Thymus (tissue), 14 donors: ENCODE measurements at places on chromosomes 5 and 9.

DNA sequence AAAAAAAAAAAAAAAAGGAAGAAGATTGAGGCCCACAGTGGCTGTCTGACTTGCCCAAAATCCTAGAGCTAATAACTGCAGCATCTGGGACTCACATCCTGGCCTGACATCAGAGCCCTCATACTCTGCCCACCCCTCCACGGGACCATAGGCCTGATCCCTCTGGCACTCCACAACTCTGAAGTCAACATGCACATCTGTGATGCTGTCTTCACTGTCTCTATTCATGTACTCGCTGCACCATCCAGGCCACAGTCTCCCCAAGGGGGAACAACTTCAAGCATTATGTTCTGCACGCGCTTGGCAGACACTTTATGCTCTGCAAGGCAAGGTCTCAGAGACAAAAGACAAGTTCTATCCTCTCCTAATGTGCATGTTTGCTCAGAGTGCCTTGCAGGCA is 158.2 kb downstream of the SPOCK1 start:
- no peak overlapping the region for H3K27ac ChIP-seq
- no peaks in the 10 kb centered on the region for H3K36me3 ChIP-seq
- no peaks in the 10 kb centered on the region for H3K4me1 ChIP-seq
- H3K27me3 ChIP-seq, result no peaks in the 10 kb centered on the region

GRCh38 chr5:143403334-143403592 is 223 bp downstream of the NR3C1 start:
- peaks cover 13% of the 10 kb centered on the region for H3K4me1 ChIP-seq
- peak overlapping the region; percentile 100 for H3K27ac ChIP-seq
- peaks cover 15% of the 10 kb centered on the region for H3K36me3 ChIP-seq

- DNase-seq, result no peak
- no peaks in the 10 kb centered on the region for H3K4me1 ChIP-seq
- H3K36me3 ChIP-seq, result no peaks in the 10 kb centered on the region
- no peaks in the 10 kb centered on the region for H3K27me3 ChIP-seq
- no peak within 1 kb of the TSS for H3K27ac ChIP-seq
These were observed at the start of gene PRDM9 for GRCh38 chr5:23507278-23507685. Gene PRDM9 (plus strand): TSS chr5:23507609. CDS start chr5:23509034, 1,425 bp downstream.

GRCh38 chr5:124912638-124913328 is 166.3 kb upstream of the ZNF608 start:
- H3K4me1 ChIP-seq, result no peaks in the 10 kb centered on the region
- H3K4me3 ChIP-seq, result no peak overlapping the region
- H3K36me3 ChIP-seq, result no peaks in the 10 kb centered on the region
- DNase-seq, result no peak

- peaks cover 3% of the 10 kb centered on the region for H3K27me3 ChIP-seq
- H3K27ac ChIP-seq, result no peak overlapping the region
- H3K36me3 ChIP-seq, result no peaks in the 10 kb centered on the region
These were observed 1058.5 kb upstream of the DMAC1 start for GRCh38 chr9:8857926-8858595.

DNA sequence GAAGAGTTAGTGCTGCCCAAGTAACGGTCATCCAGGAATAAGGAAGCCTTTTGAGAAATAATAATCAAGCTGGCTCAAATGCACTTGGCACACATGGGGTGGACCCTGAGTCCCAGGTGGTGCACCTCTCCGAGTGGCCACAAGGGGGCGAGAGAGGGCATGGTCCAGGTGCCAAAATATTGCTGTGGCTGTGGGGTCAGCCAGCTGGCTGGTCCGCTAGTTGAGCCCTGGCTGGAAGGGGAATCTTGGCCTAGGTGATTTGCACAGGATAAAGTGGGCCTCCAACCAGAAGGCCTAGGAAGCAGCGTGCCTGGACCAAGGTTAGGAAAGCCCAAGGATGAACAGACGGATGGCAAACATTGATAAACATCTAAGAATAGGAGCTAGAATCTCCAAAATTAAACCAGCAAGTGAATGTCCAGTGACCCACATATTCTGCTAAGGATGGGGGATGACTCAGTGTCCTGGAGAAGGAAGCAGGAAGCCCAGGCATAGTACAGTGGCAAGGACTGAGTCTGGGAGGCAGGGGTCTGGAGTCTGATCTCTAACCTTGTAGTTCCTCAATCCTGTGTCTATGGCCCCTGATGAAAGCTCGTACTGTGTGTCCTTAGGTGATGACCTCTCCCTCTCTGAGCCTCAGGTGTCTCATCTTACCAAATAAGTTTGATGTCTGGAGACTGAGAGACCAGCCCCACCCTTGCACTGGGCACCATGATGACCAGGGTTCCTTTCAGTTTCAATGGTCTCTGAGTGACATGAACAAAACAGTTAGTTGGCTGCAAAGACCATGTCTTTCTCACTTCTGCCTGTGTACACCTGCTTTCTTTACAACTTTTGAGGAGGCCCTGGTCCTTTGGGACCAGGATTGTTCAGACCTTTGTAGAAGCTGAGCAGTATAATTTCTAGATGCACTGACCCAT is 19.2 kb upstream of the SHB start:
- no peaks in the 10 kb centered on the region for H3K4me1 ChIP-seq
- no peaks in the 10 kb centered on the region for H3K36me3 ChIP-seq
- H3K27me3 ChIP-seq, result no peaks in the 10 kb centered on the region
- no peak overlapping the region for H3K4me3 ChIP-seq
- peak; percentile 42 for DNase-seq

DNA sequence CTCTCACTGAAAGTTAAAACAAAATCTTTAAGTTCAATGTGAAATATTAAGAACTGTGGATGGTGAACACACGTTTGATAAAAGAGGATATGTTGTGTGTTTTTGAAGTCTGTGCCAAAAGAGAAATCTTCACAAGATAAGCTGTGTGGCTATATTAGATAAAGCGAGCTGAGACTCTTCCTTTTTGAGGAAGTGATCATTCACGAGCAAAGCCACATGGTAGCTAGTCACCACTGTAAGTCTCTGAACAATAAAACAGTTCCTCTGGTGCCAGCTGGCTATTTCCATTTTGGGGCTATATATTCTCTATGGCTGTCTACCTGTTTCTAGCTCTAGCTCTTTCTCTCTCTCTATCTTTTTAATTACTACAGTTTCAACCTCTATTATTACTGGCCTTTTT is 1849.2 kb upstream of the C9orf72 start:
- H3K36me3 ChIP-seq, result no peaks in the 10 kb centered on the region
- no peak overlapping the region for H3K4me3 ChIP-seq
- no peak overlapping the region for H3K27ac ChIP-seq
- H3K4me1 ChIP-seq, result no peaks in the 10 kb centered on the region

DNA sequence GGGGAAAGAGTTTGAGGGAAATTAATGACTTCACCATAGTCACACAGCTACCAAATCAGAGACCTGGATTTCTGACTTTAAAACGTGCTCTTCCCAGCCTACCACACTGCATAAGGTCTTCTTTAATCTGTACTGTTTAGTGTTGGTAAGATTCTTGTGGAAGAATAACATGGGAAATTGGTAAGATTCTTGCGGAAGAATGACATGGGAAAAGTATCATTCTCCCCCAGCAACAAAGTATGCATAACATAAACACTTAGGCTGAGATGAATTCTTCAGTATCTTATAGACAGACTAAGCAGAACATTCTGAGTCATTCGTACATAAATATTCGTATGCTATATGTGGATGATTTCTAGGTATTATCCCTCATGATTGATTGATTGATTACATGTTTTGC is 170.4 kb downstream of the FOCAD start:
- H3K4me1 ChIP-seq, result no peaks in the 10 kb centered on the region
- no peak overlapping the region for H3K4me3 ChIP-seq
- no peaks in the 10 kb centered on the region for H3K27me3 ChIP-seq

- H3K36me3 ChIP-seq, result no peaks in the 10 kb centered on the region
- no peak overlapping the region for H3K4me3 ChIP-seq
- H3K4me1 ChIP-seq, result no peaks in the 10 kb centered on the region
- no peak for DNase-seq
These were observed 197.2 kb downstream of the COX7C start for GRCh38 chr5:86814907-86815306.

DNA sequence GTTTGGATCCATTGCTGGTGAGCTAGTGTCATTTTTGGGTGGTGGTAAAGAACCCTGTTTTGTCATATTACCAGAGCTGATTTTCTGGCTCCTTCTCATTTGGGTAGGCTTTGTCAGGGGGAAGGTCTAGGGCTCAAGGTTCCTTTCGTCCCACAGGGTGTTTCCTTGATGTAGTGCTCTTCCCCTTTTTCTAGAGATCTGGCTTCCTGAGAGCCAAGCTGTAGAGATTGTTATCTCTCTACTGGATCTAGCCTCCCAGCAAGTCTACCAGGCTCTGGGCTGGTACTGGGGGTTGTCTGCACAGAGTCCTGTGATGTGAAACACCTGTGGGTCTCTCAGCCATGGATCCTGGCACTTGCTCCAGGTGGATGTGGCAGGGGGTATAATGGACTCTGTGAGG is 145.9 kb downstream of the HINT1 start:
- no peaks in the 10 kb centered on the region for H3K36me3 ChIP-seq
- H3K4me3 ChIP-seq, result no peak overlapping the region
- no peaks in the 10 kb centered on the region for H3K27me3 ChIP-seq

DNA sequence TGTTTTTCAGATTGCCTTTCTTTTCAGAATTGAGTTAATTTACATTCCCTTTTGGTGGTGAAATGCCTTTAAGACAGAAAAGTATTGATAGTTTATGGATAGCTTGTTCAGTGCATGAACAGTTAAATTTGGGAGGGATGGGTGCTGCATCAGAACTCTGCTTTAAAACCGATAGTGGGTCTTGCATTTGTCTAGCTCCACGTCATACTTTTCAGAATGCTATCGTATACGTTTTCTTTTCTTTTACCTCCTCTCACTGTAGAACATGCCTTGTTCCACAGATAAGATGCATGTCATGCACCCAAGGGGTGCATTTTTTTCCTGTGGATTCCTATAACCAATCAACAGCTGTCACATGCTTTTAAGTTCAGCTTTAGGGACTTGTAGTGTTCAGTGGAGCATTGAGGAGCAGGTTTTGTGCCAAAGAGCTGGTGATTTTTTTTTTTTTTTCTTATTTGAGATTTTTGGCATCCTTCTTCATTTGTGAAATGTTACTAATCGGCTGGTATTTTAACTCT is 2.3 kb downstream of the SLC44A1 start:
- H3K4me1 ChIP-seq, result peaks cover 7% of the 10 kb centered on the region
- H3K4me3 ChIP-seq, result no peak overlapping the region
- no peak for DNase-seq

- H3K4me1 ChIP-seq, result peaks cover 31% of the 10 kb centered on the region
- no peaks in the 10 kb centered on the region for H3K27me3 ChIP-seq
- no peaks in the 10 kb centered on the region for H3K36me3 ChIP-seq
- H3K27ac ChIP-seq, result no peak overlapping the region
- H3K4me3 ChIP-seq, result no peak overlapping the region
These were observed 241.2 kb downstream of the PIK3R1 start for GRCh38 chr5:68456756-68457217.

DNA sequence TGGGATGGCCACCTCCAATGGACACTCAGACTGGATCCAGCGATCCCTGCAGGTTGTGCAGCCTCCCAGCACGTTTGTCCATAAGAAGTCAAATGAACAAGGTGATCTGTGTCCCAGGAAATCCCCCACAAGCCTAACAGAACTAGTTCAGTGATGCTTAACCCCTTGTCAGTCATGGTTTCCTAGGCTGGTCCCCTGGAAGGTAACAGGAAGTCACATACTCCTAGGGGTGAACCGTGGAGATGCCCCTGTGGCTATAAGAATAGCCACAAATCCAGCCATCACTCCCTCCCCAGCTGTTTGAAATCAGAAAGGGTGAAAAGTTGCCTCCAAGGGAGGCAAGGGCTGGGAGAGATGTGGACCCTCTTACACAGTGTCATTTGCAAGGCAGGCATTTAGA is 22.5 kb downstream of the PAX5 start:
- no peaks in the 10 kb centered on the region for H3K4me1 ChIP-seq
- H3K4me3 ChIP-seq, result no peak overlapping the region
- H3K27me3 ChIP-seq, result peaks cover 8% of the 10 kb centered on the region

GRCh38 chr5:11494340-11494739 is 409.9 kb downstream of the CTNND2 start:
- H3K4me3 ChIP-seq, result no peak overlapping the region
- no peaks in the 10 kb centered on the region for H3K36me3 ChIP-seq
- H3K27ac ChIP-seq, result no peak overlapping the region
- DNase-seq, result no peak

- H3K4me3 ChIP-seq, result no peak overlapping the region
- H3K4me1 ChIP-seq, result peaks cover 13% of the 10 kb centered on the region
- peaks cover 78% of the 10 kb centered on the region for H3K27me3 ChIP-seq
- no peaks in the 10 kb centered on the region for H3K36me3 ChIP-seq
These were observed 1.5 kb upstream of the GPRIN1 start for GRCh38 chr5:176611435-176611834.

DNA sequence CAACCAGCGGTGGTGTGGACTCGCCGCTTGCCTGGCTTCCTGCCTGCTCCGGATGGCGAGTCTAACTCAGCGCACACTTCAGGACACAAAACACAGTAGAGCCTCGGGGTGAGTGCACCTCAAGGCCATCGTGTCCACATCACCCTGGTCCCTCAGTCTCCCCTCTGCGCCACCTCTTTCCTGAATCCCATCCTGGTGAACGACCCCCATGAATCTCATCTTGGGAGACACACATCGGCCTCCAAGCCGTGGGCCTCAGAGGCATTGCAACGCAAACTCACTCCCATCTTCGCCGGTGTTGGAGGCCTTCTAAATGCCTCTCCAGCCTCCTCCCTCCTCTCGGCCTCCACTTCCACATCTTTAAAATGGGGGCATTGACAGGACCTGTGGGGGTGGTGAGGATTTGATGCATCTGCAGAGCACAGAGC is 124.3 kb downstream of the COL23A1 start:
- H3K4me1 ChIP-seq, result peaks cover 8% of the 10 kb centered on the region
- H3K36me3 ChIP-seq, result no peaks in the 10 kb centered on the region
- no peaks in the 10 kb centered on the region for H3K27me3 ChIP-seq
- H3K27ac ChIP-seq, result no peak overlapping the region
- no peak for DNase-seq

GRCh38 chr5:25090854-25091253 is 446.1 kb upstream of the CDH10 start:
- H3K4me3 ChIP-seq, result no peak overlapping the region
- H3K27ac ChIP-seq, result no peak overlapping the region
- DNase-seq, result no peak
- H3K36me3 ChIP-seq, result no peaks in the 10 kb centered on the region
